ENCODE measurements at places on chromosomes 7 and 10. TPM values are rescaled to one million over a fixed set of nuclear protein-coding genes. Genes with fewer than 3 reads are reported as not detected.

ANKRD61 gene
- total RNA-seq = not detected

GJD4 gene
- total RNA-seq = not detected

MRLN gene
- total RNA-seq = 0.49 TPM

LRRC61 gene
- total RNA-seq = 14.0 TPM

BTAF1 gene
- 50.4 TPM for total RNA-seq

OR2A42 gene
- not detected for total RNA-seq

GARIN1A gene
- total RNA-seq = 0.74 TPM

SRI gene
- 70.8 TPM for total RNA-seq

WDR37 gene
- 28.3 TPM for total RNA-seq

CDHR3 gene
- total RNA-seq = 11.6 TPM

WNT8B gene
- total RNA-seq = not detected

SCART1 gene
- 0.49 TPM for total RNA-seq

SMIM30 gene
- 15.7 TPM for total RNA-seq

GRID2IP gene
- total RNA-seq = 0.74 TPM

PDSS1 gene
- 8.9 TPM for total RNA-seq

KCND2 gene
- total RNA-seq = 38.6 TPM

TBC1D12 gene
- 41.8 TPM for total RNA-seq

MYL10 gene
- total RNA-seq = not detected

REEP3 gene
- 14.3 TPM for total RNA-seq

UCN3 gene
- not detected for total RNA-seq

SAMD9 gene
- 1.5 TPM for total RNA-seq

PRF1 gene
- total RNA-seq = 0.25 TPM

ASZ1 gene
- not detected for total RNA-seq

PRSS2 gene
- total RNA-seq = not detected

KCTD7 gene
- total RNA-seq = 39.1 TPM

MAGI2 gene
- total RNA-seq = 99.1 TPM

ANKRD22 gene
- not detected for total RNA-seq

KEL gene
- 0.49 TPM for total RNA-seq

NRCAM gene
- total RNA-seq = 175 TPM

HOXA13 gene
- total RNA-seq = not detected

SLC13A4 gene
- 7.4 TPM for total RNA-seq

CLRN3 gene
- total RNA-seq = not detected

ANKRD26 gene
- total RNA-seq = 17.2 TPM

GIMAP8 gene
- total RNA-seq = 0.74 TPM

FEZF1 gene
- 0.25 TPM for total RNA-seq

OPALIN gene
- total RNA-seq = not detected

MXI1 gene
- total RNA-seq = 49.2 TPM

LOXL4 gene
- 0.25 TPM for total RNA-seq

PON3 gene
- total RNA-seq = under 0.01 TPM

CYP3A7 gene
- total RNA-seq = not detected

TFPI2 gene
- total RNA-seq = 0.25 TPM

CCL24 gene
- total RNA-seq = not detected

CALML3 gene
- not detected for total RNA-seq

AMPH gene
- 47.0 TPM for total RNA-seq

CNPY1 gene
- total RNA-seq = 0.74 TPM

CCDC146 gene
- 11.8 TPM for total RNA-seq

FAM3C gene
- total RNA-seq = 119 TPM

ASAH2 gene
- 2.2 TPM for total RNA-seq

NPTX2 gene
- 6.1 TPM for total RNA-seq

HOGA1 gene
- total RNA-seq = 0.25 TPM

ANXA8 gene
- not detected for total RNA-seq
